ENCODE measurements at places on chromosomes 11 and 22.

DNA sequence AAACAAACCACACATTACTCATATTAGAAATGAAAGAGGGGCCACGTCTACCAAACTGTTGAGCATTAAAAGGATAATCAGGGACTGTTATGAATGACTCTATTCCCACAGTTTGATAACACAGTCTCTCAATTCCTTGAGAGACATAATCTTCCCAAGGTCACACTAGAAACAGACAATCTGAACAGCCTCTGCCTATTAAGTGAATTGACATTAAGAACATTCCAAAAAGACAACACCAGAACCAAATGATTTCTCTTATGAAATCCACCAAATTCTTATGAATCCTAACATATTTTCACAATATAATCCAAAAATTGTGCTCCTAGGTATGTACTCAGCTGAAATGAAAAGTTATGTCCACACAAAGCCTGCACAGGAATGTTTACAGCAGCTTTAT, 4.6 kb downstream of the RFPL1 start:
- no peak for DNase-seq

DNA sequence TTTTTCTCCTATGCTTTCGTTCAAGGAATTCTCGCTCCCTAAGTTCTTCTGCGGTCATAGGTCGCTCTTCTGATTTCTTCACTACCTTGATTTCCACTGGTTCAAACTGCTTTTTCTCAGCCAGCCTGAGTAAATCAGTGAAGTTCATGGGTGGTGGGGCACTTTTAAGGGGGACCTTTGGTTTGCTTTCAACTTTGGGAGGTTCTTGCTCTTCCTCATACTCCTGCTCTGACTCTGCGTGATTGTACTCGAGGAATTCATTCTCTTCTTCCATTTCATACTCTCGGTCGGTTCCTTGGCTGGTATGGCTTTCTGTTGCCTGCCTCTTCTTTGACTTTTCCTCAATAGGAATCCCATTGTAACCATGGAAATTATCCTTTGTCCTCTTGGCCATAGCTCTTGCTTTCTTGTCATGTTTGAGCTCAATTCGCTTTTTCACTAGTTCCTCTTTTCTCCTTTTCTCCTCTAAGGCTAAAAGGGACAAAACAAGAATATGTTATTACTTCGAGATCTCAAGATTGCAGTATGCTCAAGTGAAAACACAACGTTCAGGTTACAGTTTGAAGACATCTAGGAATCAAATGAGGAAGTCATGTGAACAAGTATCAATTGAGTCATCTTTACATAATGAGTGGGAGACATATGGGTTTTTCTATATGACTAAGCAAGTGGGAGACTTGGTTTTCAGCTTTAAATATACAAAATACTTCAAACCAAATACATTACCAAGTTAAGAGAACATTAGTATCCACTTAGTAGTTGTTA, 16.2 kb downstream of the MISFA start:
- DNase-seq, result no peak

GRCh38 chr11:66868726-66869566, 12.1 kb downstream of the LRFN4 start:
- DNase-seq, result peak; percentile 60

DNA sequence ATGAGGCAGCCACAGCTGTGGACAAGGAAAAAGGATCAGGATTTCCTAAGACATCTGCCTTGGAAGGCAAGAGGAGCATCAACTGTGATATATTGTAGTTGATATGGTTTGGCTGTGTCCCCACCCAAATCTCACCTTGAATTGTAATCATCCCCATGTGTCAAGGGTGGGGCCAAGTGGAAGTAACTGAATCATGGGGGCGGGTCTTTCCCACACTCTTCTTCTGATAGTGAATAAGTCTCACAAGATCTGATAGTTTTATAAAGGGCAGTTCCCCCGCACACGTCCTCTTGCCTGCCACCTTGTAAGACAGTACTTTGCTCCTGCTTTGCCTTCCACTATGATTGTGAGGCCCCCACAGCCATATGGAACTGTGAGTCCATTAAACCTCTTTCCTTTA, 10.2 kb downstream of the RIC8A start:
- no peak for DNase-seq

GRCh38 chr11:67576735-67577475, 6.7 kb upstream of the GSTP1 start:
- DNase-seq, result no peak

DNA sequence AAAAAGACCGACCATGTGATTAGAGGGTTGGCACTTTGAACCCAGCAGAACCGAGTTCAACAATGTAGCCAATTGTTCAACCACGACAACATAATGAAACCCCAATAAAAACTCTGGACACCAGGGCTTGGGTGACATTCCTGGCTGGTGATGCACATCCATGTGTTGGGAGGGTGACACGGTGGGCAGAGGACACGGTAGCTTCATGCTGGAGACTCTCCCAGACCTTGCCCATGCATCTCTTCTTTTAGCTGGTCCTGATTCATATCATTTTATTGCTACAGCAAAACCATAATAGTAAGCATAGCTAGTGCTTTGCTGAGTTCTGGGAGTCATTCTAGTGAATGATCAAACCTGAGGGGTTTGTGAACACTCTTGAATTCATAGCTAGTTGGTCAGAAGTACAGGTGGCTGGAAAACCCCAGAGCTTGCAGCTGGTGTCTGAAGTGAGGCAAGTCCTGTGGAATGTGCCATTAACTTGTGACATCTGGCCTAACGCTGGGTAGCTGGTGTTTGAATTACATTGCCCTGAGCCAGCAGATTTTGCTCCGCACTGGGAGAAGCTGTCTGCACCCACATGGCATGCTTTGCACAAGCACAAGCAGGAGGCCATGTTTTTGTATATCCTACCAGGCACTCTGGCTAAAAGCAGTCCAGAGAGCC, 14.0 kb downstream of the RPUSD4 start:
- no peak for DNase-seq

GRCh38 chr22:20156611-20157429, 6.0 kb upstream of the CCDC188 start:
- DNase-seq, result peak; percentile 86

- DNase-seq, result no peak
Measured at GRCh38 chr22:44531487-44531886, 33.5 kb upstream of the RTL6 start.

DNA sequence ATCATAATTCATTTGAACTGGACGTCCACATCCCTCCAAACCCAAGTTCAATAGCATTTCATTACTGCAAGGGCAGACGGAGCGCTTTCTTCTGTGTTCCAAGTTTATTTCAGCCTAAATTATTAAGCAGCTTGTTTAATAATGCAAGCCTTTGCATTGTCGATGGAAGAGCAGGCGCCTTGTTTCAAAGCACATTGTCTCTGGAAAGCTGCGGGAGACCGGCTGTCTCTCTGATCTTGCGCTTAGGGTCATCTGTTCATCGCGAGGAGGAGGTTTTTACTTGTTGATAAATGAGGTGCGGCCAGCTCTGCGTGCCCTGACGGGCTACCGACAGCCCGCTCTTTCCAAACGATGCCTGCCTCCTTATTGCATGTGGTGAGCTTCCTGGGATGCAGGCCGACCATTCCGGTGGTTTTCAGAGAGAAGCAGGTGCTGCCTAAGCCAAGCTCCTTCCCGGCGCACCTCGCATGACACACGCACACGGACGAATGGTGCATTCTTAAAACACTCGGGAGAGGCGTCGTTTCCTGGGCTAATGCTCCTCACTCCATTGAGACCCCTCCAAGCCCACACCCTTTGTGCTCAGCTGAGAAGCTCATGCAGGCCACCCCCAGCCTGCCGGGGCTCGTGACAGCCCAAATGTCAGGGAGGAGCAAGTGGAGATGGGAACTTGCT, 456.9 kb downstream of the BRD1 start:
- no peak for DNase-seq

DNA sequence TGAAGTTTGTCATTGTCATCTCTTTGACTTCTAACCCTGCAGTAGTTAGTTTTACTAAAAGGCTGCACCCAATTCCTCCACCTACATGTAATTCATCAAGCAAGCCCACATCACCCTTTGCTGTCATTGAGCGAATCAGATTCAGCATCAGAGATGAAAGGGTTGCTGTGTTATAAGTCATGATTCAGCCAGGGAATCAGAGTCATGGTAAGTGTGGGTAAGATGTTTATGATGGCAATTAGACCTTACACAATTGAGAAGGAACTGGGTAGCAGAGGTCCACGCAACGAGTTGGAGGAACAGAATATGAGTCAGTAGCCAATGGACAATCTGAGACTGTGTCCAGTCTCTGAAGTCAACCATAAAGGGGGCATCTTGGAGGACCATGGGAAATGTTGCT, 162.8 kb upstream of the SNX19 start:
- no peak for DNase-seq

DNA sequence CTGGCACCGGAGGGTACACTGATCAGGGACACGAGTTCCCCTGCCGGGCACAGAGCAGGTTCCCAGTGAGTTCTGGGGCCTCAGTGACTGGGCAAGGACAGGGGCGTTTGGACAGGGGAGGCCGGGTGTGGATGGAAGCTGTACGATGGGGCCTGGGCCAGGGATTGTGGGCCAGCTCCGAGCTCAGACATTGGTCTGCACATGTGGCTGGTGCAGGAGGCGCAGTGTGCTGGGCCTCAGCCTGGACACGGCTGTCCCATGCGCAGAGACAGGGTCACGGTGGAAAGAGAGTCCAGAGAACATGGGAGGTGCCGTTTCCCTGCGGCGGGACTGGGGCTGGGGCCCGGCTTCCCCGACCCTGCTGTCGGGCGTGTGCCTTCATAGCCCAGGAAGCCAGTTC, 60.7 kb downstream of the CDKN1C start:
- DNase-seq, result no peak

- no peak for DNase-seq
Measured at GRCh38 chr11:128686021-128686741, 7.7 kb upstream of the FLI1 start.

DNA sequence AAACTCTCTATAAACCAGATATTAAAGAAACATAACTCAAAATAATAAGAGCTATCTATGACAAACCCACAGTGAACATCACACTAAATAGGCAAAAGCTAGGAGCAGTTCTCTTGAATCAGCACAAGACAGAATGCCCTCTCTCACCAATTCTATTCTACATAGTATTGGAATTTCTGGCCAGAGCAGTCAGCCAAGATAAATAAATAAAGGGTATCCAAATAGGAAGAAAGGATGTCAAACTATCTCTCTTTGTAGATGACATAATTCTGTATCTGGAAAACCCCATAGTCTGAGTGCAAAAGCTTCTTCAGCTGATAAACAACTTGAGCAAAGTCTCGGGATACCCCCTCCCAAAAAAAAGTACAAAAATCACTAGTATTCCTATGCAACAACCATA, 359.8 kb downstream of the LRRC4C start:
- DNase-seq, result no peak

DNA sequence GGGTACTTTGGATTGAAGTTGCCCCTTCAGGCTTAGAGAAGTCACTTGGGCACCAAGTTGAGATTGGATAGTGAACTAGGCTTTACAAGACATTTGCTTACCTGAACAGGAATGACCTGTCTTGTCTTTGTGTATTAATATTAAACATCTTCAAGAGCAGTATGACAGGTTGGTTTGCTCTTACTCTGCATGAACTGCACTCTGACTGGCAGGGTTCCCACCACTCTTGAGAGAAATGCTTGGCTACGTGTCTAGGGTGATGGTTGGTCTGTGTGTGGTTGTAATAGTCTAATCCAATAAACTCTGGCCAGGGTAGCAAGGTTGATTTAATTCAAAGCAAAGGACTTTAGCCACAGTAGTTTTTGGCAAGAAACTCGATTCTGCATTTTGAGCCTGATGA, 20.1 kb upstream of the SPTBN2 start:
- no peak for DNase-seq

DNA sequence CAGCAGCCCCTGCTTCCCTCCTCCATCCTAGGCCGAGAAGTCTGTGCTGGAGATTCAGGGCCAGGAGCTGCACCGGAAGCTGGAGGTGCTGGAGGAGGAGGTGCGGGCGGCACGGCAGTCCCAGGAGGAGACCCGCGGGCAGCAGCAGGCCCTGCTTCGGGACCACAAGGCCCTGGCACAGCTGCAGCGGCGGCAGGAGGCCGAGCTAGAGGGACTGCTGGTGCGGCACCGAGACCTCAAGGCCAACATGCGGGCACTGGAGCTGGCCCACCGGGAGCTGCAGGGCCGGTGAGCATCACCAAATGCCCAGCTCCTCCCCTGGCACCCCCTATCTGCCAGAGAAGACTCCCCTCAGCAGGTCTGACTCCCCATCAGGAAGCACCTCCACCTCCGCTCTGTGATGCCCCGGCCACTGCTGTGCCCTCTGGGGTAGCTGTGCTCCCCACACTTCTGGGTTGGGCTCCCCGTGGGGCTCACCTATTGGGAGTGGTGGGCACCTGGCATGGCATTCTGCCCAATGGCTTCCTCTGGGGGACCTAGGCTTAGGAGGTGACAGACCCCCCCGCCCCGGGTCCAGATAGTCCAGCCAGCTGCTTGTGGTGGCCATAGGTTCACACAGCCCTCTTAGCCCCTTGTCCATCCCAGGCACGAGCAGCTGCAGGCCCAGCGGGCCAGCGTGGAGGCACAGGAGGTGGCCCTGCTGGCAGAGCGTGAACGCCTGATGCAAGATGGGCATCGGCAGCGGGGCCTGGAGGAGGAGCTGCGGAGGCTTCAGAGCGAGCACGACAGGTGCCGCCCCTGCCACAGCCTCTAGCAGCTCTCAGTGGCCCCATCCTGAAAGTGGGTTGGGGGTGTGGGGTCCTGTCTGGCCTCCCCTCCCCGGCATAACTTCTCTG, 6.6 kb upstream of the RPS6KA4 start:
- DNase-seq, result no peak

GRCh38 chr11:99973993-99974392, 713.1 kb upstream of the ARHGAP42 start:
- DNase-seq, result no peak

DNA sequence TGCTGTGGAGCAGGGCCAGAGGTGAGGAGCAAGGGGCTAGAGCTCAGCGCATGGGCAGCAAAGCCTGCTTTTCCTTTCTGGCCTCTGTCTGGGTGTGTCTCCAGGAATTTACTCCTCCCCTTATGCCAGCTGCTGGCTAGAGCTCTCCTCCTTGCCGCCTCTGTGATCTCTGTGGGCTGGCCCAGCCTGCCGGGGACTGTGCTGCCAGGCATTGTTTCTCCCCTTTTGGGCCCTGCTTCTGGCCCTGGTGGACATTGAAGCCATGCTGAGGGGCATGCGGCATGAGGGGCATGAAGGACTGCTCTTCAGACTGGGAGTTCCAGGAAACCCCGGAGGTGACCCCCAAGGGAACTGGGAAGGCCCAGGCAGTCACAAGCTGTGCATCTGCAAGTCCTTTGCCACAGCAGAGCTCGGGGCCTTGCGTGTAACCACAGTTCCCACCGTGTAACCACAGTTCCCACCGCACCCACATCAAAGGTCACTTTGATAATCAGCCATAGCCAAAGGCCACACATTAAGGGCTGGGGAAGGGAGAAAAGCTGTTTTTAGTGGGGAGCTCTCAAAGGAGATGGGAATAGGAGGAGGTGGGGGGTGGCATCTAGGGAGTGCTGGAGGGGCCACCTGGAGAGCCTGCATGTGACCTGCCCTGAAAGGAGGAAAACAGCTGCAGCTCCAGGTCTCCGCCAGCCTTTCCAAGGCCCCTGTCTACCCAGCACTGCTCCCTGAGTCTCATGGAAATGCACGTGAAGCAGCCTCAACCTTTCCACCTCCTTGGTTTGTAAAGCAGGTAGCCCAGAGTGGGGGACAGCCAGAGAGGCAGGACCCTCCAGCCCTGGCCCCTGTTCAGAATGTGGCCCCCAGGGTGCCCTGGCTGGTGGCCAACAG, 62.3 kb downstream of the PPFIBP2 start:
- no peak for DNase-seq

Measured in CD8-positive, alpha-beta memory T cell (primary cell).